ENCODE measurements at places on chromosomes 5 and 9.

DNA sequence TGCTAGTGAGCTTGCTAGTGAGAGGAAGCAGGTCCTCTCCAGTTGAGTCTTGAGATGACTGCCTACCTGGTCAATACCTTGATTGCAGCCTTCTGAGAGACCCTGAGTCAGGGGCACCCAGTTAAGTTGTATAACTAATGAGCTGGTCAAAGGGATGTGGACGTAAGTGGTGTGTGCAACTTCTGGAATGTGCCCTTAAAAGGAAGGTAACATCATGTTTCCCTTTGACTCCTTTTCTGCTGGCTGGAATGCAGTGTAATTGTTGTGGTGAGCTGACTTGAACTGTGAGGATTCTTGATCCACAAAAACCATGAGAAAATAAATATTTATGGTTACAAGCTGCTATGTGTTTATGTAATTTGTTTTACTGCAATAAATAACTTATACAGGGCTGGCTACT lies 2.4 kb upstream of the SNX2 start:
- DNase-seq: no peak

GRCh38 chr5:176185133-176185733 lies 53.0 kb upstream of the SIMC1 start:
- DNase-seq: no peak

GRCh38 chr5:23776684-23777083 lies 269.3 kb downstream of the PRDM9 start:
- no peak for DNase-seq

DNA sequence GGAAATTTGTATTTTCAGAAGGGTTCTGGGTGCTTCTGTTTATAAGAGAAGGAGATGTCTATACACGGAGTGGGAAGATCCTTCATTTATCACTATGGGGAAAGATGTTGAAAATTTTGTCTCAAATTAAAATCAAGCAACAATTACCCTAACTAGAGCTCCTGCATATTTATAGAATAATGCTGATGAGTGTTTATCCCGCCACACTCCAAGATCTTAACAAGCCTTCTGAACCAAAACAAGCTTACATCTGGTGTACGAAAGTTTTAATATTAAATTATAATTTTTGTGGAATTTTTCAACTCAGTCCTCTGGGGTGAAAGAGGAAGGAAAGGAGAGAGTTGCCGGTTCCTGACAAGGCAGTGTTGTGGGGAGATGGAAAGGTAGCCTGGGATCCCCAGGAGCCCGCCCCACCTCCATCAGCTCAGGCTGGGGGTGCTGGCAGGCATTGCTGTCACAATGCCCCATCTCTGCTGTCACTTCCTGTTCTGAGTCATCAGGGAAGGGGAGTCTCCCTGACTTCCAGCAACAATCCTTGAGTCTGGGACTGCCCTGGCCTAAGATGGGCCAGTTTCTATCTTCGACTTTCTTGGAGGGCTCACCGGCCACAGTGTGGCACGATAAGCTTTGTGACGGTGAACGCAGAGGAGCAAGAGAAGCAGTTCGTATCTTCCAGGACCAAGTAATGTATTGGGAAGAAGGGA lies 64.5 kb downstream of the ERAP1 start:
- no peak for DNase-seq

GRCh38 chr9:32991897-32992594 lies 9.4 kb downstream of the APTX start:
- DNase-seq: no peak

- no peak for DNase-seq
These were observed 378 bp downstream of the DROSHA start for GRCh38 chr5:31531543-31531887.

Data from activated CD4-positive, alpha-beta T cell treated with anti-CD3 and anti-CD28 coated beads for 1 hour (primary cell).